ENCODE measurements at places on chromosomes 2 and 18.

DNA sequence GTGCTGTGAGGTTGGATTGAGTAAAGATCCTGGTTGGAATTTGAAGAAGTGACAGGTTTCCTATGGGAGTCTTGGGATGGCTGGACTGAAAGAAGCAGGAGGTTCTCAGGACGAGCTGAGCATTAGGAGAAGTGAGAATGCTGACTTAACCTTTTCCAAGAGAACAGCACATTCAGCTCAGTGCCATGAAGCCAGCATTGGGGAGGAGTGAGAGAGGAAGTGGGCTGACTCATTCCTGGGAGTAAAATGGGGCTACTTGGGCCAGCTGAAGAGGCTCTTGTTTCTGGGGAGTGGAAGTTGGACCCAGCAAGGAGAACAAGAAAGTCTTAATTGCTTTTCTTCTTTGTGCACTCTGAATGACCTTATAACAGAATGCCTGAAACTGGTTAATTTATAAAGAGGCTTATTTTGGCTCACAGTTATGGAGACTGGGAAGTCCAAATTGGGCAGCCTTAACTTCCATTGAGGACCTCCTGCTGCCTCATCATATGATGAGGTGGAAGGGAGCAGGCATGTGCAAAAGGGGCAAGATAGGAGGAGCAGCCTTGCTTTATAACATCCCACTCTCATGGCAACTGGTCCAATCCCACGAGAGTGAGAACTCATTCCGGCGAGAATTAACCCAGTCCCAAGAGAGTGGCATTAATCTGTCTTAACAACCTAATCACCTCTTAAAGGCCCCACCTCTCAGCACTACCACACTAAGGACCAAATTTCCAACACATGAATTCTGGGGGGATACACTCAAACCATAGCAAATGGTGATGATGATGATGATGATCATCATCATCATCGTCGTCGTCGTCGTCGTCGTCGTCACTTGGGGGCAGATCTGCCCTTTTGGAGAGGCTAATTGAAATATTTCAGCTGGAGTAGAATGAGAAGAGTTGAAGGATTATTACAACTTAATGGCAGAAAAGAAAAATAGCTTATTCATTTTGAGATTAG lies 26.1 kb downstream of the DGUOK start:
- no peak for DNase-seq

- no peak for DNase-seq
Measured at GRCh38 chr2:219908538-219908937, 281.1 kb downstream of the SLC4A3 start.

DNA sequence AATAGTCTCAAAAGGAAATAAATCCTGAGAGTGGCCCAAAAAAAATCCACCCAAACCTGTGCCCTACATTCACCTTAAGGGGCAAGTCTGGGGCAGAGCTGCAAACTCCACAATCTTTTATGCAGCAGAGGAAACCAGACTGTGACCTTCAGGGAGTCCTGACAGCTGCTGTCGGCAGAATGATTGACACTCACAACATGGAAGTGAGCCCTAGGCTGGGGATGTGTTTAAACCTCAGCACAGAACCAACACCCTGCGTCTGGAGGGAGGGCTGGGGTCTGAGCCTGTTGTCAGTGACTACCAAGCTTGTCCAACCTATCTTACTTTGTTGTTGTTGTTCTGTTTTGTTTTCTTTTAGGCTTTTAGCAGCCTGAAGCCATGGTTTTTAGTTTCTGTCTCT lies 39.6 kb downstream of the CRACDL start:
- DNase-seq = no peak

- DNase-seq = no peak
Measured at GRCh38 chr18:45556222-45556621, 59.1 kb upstream of the SLC14A2 start.

GRCh38 chr18:34330308-34330707 lies 105.6 kb upstream of the NOL4 start:
- DNase-seq = no peak

DNA sequence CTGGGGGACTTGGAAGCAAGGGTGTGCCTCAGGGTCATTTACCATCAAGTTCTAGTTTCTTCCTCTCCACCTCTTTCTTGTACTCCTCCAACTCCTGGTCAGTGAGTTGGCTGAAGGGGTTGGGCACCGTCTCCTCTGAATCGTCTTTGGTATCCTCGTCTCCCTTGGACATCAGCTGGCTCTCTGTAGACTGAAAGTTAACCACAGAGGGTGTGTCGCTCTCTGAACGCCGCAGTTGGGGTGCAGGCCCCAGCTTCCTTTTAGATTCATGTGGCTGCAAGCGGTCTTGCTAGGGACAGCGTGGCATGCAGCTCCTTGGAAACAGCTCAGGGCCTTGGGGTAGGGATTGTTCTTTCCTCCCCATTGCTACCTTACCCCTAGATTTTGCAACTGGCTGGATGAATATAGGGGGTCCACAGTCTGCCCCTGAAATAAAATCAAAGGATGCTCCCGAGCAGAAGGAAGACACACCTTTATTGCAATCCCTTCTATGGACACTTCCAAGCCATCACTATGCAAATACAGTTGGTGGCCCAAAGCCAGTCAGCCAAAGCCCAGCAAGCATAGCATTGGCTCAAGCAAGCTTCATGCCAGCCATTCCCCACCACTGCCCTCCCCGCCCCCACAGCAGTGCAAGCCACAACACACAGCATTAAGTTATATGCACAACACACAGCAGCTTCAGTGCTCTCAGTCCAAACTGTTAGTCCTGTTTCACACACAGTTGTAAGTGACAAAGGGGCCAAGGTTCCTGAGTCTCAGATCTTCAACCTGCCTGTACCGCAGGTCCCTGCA lies 93.2 kb downstream of the ADD2 start:
- no peak for DNase-seq
